ENCODE measurements at places on chromosomes 16 and 17.
A peak's percentile ranks its signal among the peaks of the same experiment; 100 is the strongest.

- DNase-seq: no peak
These were observed 40.2 kb upstream of the BHLHA9 start for GRCh38 chr17:1229900-1230501.

DNA sequence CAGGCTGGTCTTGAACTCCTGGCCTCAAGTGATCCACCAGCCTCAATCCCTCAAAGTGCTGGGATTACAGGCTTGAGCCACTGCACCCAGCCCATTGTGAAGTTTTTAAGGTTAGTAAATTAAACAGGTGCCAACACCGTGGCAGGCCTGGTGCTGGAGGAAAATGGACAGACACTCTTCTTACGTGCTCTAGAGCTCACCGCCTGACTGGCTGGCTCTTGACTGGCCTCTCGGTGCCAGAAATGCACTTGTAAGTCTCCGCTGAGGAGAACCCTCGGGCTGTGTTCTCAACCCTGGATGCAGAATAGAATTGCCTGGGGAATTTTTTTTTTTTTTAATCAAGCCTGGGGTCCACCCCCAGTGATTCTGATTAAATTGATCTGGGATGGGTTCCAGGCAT lies 10.3 kb upstream of the HAS3 start:
- no peak for DNase-seq

DNA sequence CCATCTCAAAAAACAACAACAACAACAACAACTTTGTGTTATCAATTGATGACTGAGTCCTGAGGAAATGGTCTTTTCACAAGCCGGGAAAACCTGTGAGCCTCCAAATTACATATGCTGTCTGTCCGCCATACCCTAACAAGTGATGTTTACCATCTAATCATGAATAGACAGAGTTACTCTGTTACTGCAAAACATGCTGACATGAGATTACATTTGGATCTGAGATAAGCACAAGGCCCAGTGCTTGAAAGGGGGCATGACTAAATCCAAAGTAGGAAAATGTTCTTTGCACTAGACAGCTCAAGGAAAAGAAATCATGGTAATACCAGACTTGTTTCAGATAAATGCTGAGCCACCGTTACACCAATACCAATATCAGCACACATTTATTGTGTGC lies 8.6 kb upstream of the ATXN1L start:
- DNase-seq: no peak

- DNase-seq: no peak
These were observed 13.3 kb downstream of the HERPUD1 start for GRCh38 chr16:56944954-56945839.

DNA sequence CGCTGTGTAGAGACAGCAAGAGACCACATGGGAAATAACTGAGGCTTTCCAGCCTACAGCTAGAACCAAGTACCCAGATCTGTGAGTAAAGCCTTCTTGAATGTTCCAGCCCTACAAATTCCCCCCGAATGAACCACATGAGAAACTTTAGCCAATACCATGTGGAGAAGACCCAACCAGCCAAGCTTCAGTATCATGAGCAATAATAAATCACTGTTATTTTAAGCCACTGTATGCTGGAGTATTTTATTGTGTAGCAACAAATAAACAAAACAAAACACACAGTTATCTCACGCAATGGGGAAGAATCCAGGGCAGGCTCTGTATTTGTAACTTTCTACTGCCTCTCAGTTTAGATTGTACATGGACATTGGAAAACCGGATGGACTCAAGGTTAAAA lies 426.2 kb downstream of the CDH11 start:
- no peak for DNase-seq

DNA sequence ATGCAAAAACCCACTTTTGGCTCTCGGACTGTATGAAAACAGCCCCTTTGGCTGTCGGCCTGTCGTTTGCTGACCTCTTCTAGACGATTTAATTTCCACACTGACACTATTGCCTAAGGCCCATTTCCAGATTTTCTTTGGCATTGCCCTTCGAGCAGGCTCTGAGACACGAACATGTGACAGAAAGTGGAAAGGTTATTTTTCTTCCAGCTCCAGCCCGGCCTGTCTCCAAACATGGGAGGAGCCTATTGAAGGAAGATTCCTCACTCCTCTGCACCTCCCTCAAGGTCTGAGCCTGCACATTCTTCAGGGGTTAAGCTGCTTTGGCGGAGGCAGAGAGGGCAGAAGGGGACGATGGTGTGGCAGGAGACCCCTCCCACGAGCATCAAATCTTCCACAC lies 85.9 kb upstream of the FOXF1 start:
- DNase-seq: no peak

GRCh38 chr16:27951489-27952120 lies 111.9 kb downstream of the GSG1L start:
- no peak for DNase-seq

- DNase-seq: no peak
These were observed 75.1 kb downstream of the WSB1 start for GRCh38 chr17:27368980-27369379.

- no peak for DNase-seq
These were observed 28.7 kb upstream of the ENPP7 start for GRCh38 chr17:79702034-79702433.

GRCh38 chr16:13863075-13863765 lies 56.7 kb upstream of the ERCC4 start:
- DNase-seq: no peak

- DNase-seq: peak; percentile 9
These were observed 45.8 kb downstream of the VPS35L start for GRCh38 chr16:19601083-19601976.

- DNase-seq: no peak
These were observed 151.0 kb upstream of the CDC42EP4 start for GRCh38 chr17:73462823-73463222.

GRCh38 chr17:42061646-42062487 lies 11.5 kb upstream of the C17orf113 start:
- DNase-seq: no peak

DNA sequence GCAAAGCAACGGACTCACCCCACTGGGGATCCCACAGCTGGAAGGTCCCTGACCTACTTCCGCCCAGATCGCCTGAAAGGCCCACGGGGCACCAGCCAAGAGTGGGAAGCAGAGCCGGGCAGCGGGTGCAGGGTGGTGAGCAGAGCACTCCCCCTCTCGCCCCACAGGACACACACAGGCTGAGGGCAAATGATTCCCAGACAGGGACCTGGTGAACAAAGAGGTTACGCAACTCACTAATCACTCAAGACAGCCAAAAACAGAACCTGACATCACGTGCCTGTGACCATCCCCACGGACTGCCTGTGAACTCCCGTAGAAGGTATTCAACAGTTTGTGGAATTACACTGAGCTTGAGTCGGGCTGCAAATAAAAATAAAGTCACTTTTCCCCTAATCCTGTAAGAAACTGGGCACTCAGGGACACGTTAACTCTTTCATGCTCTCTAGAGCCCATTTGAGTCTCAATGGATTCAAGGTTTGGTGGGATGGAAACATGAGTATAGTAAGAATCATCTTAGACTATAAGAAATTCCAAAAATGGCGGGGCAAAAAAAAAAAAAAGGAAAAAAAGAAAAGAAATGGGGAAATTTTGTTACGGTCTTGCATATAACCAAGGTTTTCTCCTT lies 396.1 kb downstream of the SOX9 start:
- no peak for DNase-seq

DNA sequence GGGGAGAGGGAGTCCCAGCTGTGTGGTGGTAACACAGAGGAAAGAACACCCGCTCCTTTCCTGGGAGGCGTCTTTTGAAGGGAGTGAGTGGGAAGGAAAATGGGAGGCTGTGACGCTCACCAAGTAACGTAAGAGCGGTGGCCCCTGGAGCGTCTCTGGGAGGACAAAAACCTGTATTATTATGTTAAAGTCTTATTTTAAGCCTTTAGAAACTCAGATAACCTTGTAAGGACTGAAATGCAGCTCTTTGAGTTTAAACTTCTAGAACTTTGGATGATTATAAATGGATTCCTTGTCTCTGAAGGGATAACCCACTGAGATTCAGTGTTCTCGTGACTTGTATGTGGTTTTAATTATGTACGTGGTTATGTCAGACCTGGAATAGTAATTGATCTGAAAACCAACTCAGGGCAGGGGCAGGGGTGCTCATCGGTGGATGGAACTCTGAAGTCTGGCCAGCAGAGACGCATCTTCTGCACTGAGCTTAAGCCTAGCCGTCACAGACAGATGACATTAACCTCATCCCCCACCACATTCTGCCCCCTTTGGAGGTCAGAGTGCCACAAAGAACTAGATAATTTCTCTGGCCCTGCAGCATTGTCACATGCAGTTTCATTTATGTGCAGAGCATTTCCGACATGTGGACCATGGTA lies 41.8 kb upstream of the SLC12A3 start:
- DNase-seq: no peak

DNA sequence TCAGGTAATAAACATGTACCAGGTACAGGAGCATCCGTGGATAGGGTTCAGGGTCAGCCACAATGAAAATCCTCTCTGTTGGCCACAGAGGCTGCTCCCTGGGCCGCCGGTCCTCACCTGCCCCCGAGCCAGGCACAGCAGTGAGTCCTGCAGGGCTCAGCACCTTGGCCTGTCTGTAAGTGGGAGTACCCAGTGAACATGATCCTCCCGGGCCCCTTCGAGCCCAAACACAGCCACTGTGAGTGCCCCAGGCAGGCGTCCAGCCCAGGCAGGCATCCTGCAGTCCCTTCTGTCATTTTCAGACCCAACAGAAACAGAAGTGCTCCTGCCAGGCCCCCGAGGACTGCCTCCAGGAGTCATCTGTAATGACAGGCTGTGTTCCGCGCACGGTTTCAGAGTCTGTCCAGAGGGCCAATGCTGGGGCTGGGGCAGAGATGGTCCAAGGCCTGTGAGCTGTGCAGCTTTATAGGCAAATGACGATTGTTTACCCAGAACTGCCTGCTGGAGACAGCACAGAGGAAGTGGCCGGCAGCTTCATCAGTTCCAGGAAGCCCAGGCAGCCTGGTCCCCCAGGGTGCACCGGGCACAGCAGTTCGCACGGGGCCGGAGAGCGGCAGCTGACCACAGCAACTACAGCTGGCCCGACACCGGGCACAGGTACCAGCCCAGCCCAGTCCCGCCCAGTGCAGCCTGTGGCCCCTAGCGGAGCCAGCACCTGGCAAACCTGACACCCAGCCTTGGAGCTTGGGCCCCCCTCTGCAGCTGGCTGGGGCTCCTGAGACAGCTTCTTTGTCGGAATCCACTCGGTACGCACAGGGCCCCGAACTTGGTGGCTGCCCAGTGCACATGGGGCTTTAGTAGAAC lies 13.2 kb downstream of the SLC7A5 start:
- no peak for DNase-seq

DNA sequence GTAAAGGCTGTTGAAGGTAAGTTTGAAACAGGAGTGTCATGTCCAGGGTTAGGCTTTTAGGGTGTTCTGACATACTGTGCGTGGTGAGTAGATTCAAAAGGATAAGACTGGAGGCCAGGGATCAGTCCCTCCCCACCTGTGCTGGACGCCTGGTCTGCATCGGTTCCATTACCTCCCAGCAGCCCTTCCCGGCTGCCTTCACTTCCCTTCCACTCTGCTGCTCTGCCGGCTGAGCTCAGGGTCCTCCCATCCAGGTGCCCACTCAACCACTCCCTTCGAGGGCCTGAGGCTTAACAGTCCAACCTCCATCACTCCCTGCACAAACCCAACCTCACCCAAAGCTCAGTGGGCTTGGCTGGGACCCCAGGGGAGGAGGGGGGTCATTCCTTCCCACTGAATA lies 4.1 kb upstream of the SLC5A10 start:
- DNase-seq: no peak

DNA sequence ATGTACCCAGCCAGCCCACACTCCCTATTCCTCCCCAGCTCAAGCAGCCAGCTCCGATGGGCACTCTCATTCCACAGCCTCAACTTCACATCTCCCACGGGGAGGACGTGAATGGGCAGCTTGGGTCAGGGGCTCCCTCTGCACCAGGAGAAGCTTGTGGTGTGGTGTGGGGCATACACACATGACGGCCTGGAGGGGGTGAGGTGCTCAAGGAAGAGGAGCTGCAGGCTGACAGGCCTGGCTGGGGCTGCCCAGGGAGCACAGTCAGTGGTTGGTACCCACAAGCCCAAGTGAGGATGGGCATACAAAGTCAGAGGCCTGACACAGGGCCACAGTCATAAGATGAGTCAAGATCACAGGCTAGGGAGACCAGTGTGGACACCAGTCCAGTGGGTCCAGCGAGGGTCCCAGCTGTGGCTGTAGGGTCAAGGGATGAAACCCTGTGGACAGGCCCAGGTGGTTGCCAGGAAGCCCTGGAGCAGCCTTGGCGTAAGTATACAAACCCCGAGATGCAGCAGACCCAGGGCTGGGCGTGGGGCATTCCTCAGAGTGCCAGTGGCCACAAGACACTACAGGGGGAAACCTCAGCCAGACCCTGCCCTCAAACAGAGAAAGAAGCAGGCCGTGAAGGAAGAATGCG lies 4.4 kb downstream of the DRC3 start:
- DNase-seq: no peak

DNA sequence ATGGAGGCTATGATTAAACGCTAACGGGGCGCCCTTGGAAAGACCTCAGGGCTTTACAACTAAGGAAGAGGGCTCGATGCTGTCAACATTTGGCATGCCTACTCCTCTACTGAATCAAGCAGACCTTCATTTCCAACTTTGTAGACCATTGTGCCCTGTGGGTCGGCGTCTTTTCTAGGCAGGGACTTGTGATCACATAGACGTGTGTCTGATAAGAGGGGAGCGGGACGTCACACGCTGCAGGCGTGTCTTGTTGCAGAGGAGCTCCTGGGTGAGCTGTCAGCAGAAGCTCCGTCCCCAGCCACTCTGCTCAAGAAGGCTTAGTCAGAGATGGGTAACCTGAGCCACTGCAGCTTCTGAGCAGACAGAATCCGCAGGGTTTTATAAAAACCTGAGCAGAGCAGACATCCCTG lies 2.8 kb downstream of the MAPK8IP3 start:
- no peak for DNase-seq

DNA sequence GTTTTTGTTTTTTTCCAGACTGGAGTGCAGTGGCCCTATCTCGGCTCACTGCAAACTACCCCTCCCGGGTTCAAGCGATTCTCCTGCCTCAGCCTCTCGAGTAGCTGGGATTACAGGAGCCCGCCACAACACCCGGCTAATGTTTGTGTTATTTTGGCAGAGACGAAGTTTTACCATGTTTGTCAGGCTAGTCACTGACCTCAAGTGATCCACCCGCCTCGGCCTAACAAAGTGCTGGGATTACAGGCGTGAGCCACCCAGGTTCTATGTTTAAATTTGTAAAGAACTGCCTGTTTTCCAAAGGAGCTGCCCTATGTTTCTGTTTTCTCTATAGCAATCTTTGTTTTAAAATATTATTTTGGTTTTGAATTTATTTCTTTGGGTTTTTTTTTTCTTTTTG lies 13.8 kb upstream of the C16orf87 start:
- DNase-seq: no peak
